ENCODE measurements at places on chromosomes 2 and 18. TPM values are rescaled to one million over a fixed set of nuclear protein-coding genes. Genes with fewer than 3 reads are reported as not detected.

GRCh38 chr2:109321570-109321969, 192.6 kb downstream of the SH3RF3 start:
- DNase-seq = no peak
- no peak overlapping the region for H3K27ac ChIP-seq
- no peak overlapping the region for H3K4me3 ChIP-seq
- no peaks in the 10 kb centered on the region for H3K36me3 ChIP-seq
- H3K27me3 ChIP-seq = peaks cover 19% of the 10 kb centered on the region

GRCh38 chr2:88226754-88227153, 56.6 kb downstream of the THNSL2 start:
- H3K27me3 ChIP-seq = peaks cover 14% of the 10 kb centered on the region
- no peak overlapping the region for H3K4me3 ChIP-seq
- no peak for DNase-seq
- H3K27ac ChIP-seq = no peak overlapping the region
- no peaks in the 10 kb centered on the region for H3K36me3 ChIP-seq
- no peaks in the 10 kb centered on the region for H3K4me1 ChIP-seq

- H3K36me3 ChIP-seq = no peaks in the 10 kb centered on the region
- H3K27ac ChIP-seq = no peak overlapping the region
- H3K4me1 ChIP-seq = no peaks in the 10 kb centered on the region
Observed at GRCh38 chr2:727071-727470, 49.9 kb upstream of the TMEM18 start.

- H3K27ac ChIP-seq = no peak overlapping the region
- no peak for DNase-seq
- peaks cover 14% of the 10 kb centered on the region for H3K27me3 ChIP-seq
- no peak overlapping the region for H3K4me3 ChIP-seq
- H3K36me3 ChIP-seq = no peaks in the 10 kb centered on the region
Observed at GRCh38 chr2:204176306-204176705, 239.7 kb downstream of the ICOS start.

DNA sequence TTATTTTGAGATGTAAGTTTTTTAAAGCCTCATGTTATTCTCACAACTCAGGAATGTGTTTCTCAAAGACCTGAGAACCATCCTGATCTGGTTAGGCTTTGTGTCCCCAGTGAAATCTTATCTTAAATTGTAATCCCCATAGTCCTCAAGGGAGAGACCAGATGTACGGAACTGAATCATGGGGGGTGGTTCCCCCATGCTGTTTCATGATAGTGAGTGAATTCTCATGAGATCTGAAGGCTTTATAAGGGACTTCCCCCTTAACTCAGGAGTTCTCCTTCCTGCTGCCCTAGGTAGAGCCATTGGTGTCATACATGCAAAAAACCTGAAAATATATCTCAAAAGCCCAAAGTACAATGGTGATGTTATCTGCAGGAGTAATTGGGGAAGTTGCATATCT, 836.7 kb downstream of the CBLN2 start:
- no peaks in the 10 kb centered on the region for H3K27me3 ChIP-seq
- no peak overlapping the region for H3K4me3 ChIP-seq
- DNase-seq = no peak
- H3K36me3 ChIP-seq = no peaks in the 10 kb centered on the region

- no peak overlapping the region for H3K4me3 ChIP-seq
- peaks cover 72% of the 10 kb centered on the region for H3K4me1 ChIP-seq
- H3K27ac ChIP-seq = no peak overlapping the region
- H3K27me3 ChIP-seq = peaks cover 15% of the 10 kb centered on the region
Observed at GRCh38 chr2:110848519-110849030, 116.2 kb downstream of the ACOXL start.

GRCh38 chr2:84532291-84532690, 16.0 kb downstream of the DNAH6 start:
- H3K27me3 ChIP-seq = no peaks in the 10 kb centered on the region
- H3K4me1 ChIP-seq = peaks cover 3% of the 10 kb centered on the region
- H3K4me3 ChIP-seq = no peak overlapping the region
- no peak for DNase-seq
- H3K36me3 ChIP-seq = no peaks in the 10 kb centered on the region

GRCh38 chr2:159209341-159210306, 76.9 kb downstream of the WDSUB1 start:
- H3K27me3 ChIP-seq = no peaks in the 10 kb centered on the region
- no peak overlapping the region for H3K27ac ChIP-seq
- peak overlapping the region; percentile 47 for H3K4me3 ChIP-seq
- H3K36me3 ChIP-seq = no peaks in the 10 kb centered on the region

GRCh38 chr18:65091744-65092329, 659.0 kb upstream of the CDH7 start:
- no peak overlapping the region for H3K27ac ChIP-seq
- no peaks in the 10 kb centered on the region for H3K27me3 ChIP-seq
- H3K4me1 ChIP-seq = no peaks in the 10 kb centered on the region
- H3K4me3 ChIP-seq = no peak overlapping the region
- no peak for DNase-seq
- no peaks in the 10 kb centered on the region for H3K36me3 ChIP-seq

GRCh38 chr2:120690521-120690920, 45.1 kb upstream of the GLI2 start:
- H3K27me3 ChIP-seq = peaks cover 5% of the 10 kb centered on the region
- H3K4me3 ChIP-seq = no peak overlapping the region
- no peak for DNase-seq
- no peaks in the 10 kb centered on the region for H3K36me3 ChIP-seq
- H3K27ac ChIP-seq = no peak overlapping the region

- H3K4me1 ChIP-seq = no peaks in the 10 kb centered on the region
- H3K4me3 ChIP-seq = no peak overlapping the region
- no peak overlapping the region for H3K27ac ChIP-seq
- H3K27me3 ChIP-seq = peaks cover 2% of the 10 kb centered on the region
- no peak for DNase-seq
Observed at GRCh38 chr2:223528036-223528435, 74.1 kb downstream of the SCG2 start.

DNA sequence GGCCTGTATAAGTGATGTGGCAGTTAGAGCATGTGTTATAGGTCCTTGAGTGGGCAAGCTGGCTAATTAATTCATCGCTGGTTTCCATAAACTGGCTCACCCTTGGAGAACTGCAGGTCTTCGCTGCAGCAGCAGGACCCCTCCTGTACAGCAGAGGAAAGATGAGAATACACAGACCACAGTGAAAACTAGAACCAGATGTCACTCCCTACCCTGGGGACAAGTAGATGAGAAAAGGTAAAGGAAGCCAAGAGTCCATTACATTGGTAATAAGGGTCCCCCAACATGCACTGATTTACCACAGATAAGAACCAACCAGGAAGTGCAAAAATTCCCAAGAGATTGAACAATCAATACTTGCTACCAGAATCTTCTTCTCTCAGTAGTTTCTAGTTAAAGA, 415.6 kb upstream of the LYPD1 start:
- H3K27ac ChIP-seq = no peak overlapping the region
- no peaks in the 10 kb centered on the region for H3K4me1 ChIP-seq

- H3K27ac ChIP-seq = peak overlapping the region; percentile 60
- peaks cover 59% of the 10 kb centered on the region for H3K36me3 ChIP-seq
- no peak for DNase-seq
- peaks cover 86% of the 10 kb centered on the region for H3K4me1 ChIP-seq
- no peaks in the 10 kb centered on the region for H3K27me3 ChIP-seq
- no peak overlapping the region for H3K4me3 ChIP-seq
Observed at GRCh38 chr2:68748568-68748967, 14.0 kb downstream of the ARHGAP25 start.

DNA sequence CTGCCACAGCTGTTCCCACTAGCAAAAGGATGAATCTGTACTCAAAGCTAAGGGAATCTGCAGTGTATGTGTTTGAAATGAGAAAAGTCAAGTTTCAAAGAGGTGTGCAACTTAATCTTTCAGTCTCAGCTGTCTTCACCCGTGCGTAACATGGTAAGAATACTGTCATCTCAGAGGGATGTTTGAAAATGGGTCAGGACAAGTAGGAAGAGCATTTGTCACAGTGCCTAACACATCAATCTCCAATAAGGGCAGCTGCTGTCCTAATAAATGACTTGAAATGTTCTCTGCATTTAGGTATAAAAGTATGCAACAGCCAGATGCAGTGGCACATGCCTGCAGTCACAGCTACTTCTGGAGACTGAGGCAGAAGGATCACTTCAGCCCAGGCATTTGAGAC, 13.1 kb downstream of the ILKAP start:
- H3K27ac ChIP-seq = no peak overlapping the region
- no peak overlapping the region for H3K4me3 ChIP-seq

DNA sequence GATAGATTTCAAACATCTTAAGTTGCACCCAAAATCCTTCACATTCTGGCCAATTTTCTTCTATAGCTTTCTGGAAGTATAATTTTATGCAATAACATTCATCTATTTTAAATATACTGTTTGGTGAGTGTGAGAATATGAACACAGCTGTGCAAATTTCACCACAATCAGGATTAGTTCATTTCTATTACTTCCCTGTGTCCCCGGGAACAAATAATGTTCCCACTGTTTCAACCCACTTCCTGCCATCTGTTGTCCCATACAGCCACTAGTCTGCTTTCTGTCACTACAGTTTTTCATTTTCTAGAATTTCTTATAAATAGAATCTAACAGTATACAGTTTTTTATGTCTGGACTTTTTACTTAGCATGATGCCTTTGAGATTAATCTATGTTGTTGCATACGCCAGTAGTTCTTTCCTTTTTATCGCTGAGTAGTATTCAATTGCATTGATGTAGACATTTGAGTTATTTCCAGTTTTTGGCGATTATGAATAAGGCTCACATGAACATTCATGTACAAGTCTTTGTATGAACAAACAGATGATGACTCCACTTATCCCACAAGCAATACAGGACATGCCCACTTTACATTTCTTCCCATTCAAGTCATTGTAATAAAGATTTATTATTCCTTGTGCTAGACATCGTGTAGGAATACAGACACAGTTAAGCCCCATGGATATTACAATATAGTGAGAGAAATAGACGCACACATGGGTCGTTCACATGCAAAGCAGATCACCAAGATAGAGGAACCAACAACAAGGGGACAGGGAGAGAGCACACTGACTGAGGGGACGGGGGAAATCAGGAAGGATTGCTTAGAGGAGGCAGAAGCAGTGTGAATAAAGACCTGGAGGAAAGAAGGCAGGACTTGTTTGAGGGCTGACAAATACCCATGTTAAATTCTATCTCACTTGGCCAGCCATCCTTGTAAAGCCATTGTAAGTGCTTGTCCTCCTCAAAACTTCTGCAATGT, 72.9 kb upstream of the PAX8 start:
- H3K27me3 ChIP-seq = peaks cover 32% of the 10 kb centered on the region
- H3K4me1 ChIP-seq = no peaks in the 10 kb centered on the region
- no peak overlapping the region for H3K4me3 ChIP-seq
- no peak overlapping the region for H3K27ac ChIP-seq
- no peak for DNase-seq
- no peaks in the 10 kb centered on the region for H3K36me3 ChIP-seq

DNA sequence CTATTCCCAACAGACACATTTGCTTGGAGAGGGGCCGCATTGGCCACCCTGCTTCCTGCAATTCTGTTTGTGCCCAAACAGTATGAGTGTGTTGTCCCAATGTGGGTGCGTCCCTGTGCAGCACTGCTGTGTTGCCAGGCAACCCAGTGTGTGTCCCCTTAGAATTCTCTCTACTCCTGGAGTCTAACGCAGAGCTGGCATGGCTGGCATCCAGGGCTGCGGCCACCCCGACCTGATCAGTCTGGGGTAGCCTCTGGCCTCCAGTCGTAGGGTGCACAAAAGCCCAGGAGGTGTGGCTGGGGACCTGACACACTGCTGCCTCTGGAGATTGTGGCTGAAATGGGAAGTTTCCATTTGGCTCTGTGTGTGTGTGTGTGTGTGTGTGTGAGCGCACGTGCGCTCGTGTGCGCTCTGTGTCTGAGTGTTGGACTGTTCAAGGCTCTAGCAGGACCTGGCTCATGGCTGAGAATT, 48.0 kb downstream of the TEX44 start:
- H3K36me3 ChIP-seq = no peaks in the 10 kb centered on the region
- no peak overlapping the region for H3K27ac ChIP-seq
- H3K27me3 ChIP-seq = peaks cover 2% of the 10 kb centered on the region
- peaks cover 17% of the 10 kb centered on the region for H3K4me1 ChIP-seq

- no peaks in the 10 kb centered on the region for H3K27me3 ChIP-seq
- no peak overlapping the region for H3K4me3 ChIP-seq
- no peak overlapping the region for H3K27ac ChIP-seq
- peaks cover 5% of the 10 kb centered on the region for H3K36me3 ChIP-seq
Observed at GRCh38 chr2:210189452-210190138, 18.4 kb upstream of the KANSL1L start.

DNA sequence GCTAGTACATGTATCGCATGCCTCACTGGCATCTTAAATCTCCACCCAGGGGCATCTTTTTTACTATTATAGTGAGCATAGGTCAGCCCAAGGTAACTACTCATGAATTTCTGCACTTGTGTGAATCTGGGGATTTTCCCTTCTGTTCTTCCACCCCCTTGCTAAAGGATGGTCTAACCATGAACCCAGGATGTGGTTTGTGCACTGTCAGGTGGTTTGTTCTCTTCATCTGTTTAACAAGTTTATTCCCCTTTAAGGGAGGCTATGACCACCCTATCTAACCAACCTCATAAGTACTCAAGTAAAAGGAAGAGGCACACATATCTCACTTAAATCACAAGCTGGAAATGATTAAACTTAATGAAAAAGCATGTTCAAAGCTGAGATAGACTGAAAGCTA, 243.0 kb downstream of the RPRM start:
- peaks cover 6% of the 10 kb centered on the region for H3K36me3 ChIP-seq
- peaks cover 19% of the 10 kb centered on the region for H3K4me1 ChIP-seq
- DNase-seq = peak; percentile 78
- peaks cover 4% of the 10 kb centered on the region for H3K27me3 ChIP-seq

GRCh38 chr18:55401638-55402191, 186.3 kb downstream of the TCF4 start:
- no peaks in the 10 kb centered on the region for H3K4me1 ChIP-seq
- H3K27me3 ChIP-seq = no peaks in the 10 kb centered on the region

DNA sequence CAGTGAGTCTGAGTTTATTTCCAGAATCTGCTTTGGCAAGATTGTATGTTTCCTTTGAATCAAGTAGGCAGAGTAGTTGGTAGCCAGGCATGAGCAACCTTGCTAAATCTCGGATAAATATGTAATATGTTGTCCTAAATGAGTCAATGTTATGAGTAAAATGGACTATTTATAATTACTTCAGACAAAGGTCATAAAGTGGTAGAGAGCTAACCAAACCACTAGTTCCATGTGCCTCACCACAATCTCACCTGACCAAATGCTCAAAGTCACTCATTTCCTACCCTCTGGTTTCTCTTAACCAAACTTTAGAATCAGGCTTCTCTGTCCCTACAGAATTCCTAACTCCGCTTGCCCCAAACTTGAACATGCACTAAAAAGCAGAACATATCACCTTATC, 261.2 kb upstream of the FSIP2 start:
- no peak overlapping the region for H3K4me3 ChIP-seq
- H3K27me3 ChIP-seq = no peaks in the 10 kb centered on the region
- H3K27ac ChIP-seq = no peak overlapping the region

Gene CAPN13
- total RNA-seq = not detected

Gene TGIF1
- total RNA-seq = 8.7 TPM

Gene ARHGEF4
- 3.3 TPM for total RNA-seq

Gene RDH14
- total RNA-seq = 14.6 TPM

Gene SERPINB10
- total RNA-seq = not detected

Gene ZNF892
- 3.8 TPM for total RNA-seq

Gene PSMA8
- 1.2 TPM for total RNA-seq

Gene ALPI
- not detected for total RNA-seq

Gene PRKAG3
- not detected for total RNA-seq

Data from activated CD8-positive, alpha-beta T cell treated with anti-CD3 and anti-CD28 coated beads, Interleukin-2, amount 10 ng/mL, durations not matched to agents 7 days and 5 days (primary cell).